Stromal cell of bone marrow (primary cell): ENCODE measurements at places on chromosomes 5 and 9.

- peak; percentile 76 for DNase-seq
Measured at GRCh38 chr9:107650321-107650720, 160.8 kb upstream of the KLF4 start.

- DNase-seq = no peak
Measured at GRCh38 chr5:126186210-126186609, 237.0 kb upstream of the GRAMD2B start.

- no peak for DNase-seq
Measured at GRCh38 chr9:135297456-135298075, 182.0 kb upstream of the PPP1R26 start.

GRCh38 chr9:4596165-4596922, 65.8 kb upstream of the PLPP6 start:
- no peak for DNase-seq

DNA sequence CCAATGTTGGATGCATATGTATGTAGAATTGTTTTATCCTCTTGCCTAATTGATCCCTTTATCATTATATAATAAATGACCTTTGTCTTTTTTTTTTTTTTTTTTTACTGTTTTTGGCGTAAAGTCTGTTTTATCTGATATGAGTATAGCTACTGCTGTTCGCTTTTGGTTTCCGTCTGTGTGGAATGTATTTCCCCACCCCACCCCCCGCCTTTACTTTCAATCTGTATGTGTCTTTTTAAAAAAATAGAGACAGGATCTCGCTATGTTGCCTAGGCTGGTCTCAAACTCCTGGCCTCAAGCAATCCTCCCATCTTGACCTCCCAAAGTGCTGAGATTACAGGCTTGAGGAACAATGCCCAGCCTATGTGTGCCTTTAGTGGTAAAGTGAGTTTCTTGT, 11.3 kb downstream of the AHRR start:
- no peak for DNase-seq

DNA sequence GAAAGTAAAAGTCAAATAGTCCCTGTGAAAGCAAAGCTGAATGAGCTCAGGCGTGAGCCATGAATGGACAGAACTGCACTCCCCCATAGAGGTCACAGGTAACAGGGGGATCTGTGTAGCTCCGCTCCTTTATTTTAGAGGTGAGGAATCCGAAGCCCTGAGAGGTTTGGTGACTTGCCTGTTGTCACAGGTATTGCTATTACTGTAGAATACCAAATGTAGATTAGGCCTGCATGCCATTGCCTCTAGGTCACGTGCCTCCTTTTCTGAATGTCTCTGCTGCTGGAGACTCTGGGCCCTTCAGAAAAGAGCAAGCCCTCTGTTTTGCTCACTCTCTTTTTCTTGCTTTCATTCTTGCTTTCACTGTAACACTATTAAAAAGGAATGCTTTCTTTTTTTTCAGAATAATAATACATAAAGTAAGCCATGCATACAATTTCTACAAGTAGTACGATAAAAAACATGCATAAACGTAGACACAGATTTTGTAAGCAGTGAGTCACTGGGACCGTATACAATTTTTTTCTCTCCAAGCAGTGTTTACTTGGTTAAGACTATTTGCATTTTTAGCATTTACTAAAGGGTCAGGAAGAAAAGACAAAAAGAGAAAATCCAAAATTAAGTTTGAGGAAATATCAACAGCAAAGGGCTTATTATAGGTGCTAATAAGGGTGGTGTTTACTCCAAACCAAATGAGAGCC, 568.7 kb upstream of the ADAMTS16 start:
- DNase-seq = no peak

GRCh38 chr9:18457510-18457909, 16.4 kb upstream of the ADAMTSL1 start:
- DNase-seq = no peak

GRCh38 chr5:166637295-166637694, 1654.2 kb upstream of the WWC1 start:
- DNase-seq = no peak

GRCh38 chr5:98492258-98492657, 281.2 kb upstream of the RGMB start:
- DNase-seq = no peak

- no peak for DNase-seq
Measured at GRCh38 chr5:168239325-168239724, 52.1 kb upstream of the WWC1 start.
